ENCODE measurements at places on chromosomes 5 and 9.

DNA sequence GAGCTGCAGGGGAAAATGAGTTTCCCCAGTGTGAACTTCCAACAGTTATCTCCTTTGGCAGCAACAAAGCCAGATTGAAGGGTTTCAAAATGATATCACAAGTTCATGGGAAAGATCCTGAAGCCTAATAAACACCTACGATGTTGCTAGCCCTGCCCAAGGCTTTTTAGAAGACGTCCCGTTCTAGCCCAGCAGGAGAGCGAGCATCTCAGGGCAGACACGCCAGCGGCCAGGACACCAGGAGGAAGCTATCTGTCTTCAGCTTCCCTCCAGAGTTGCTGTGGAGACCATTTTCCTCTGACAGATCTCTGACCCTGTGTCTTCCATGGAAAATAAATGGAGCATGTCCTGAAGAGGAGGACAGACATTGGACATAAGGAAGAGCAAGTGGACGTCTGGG, 98.4 kb downstream of the FBXO38 start:
- no peak for DNase-seq

DNA sequence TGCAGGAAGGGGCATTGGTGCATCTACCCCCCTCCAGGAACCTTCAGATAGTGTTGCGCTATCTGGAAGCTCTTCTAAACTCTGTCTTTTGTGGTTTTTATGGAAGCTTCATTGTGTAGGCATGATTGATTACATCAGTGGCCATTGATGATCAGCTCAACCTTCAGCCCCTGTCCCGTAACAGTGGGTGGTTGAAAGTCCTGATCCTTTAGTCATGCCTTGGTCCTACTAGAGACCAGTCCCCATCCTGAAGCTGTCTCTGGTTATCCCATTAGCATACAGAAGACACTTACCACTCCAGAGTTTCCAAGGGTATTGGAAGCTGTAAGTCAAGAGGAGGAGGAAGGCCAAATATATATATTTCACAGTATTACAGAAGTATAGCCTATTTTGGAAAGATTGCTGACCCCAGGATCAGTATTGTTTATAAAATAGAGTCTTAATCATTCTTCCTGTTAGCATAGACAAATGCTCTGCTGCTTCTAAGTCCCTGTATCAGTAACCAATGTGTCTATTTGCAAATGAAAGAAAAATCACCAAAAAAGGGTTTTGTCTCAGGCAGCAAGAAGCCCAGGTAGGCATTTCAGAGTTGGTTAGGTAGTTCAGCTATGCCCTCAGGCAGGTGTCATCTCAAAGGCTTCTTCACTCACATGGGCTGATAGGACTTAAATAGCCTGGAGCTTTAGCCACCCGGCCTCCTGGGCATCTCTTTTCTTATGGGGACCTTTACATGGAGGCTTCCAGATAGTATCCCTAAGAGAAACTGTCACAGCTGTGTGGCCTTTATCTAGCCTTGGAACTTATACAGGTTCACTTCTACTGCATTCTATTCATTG, 41.6 kb downstream of the SPIN1 start:
- no peak for DNase-seq

DNA sequence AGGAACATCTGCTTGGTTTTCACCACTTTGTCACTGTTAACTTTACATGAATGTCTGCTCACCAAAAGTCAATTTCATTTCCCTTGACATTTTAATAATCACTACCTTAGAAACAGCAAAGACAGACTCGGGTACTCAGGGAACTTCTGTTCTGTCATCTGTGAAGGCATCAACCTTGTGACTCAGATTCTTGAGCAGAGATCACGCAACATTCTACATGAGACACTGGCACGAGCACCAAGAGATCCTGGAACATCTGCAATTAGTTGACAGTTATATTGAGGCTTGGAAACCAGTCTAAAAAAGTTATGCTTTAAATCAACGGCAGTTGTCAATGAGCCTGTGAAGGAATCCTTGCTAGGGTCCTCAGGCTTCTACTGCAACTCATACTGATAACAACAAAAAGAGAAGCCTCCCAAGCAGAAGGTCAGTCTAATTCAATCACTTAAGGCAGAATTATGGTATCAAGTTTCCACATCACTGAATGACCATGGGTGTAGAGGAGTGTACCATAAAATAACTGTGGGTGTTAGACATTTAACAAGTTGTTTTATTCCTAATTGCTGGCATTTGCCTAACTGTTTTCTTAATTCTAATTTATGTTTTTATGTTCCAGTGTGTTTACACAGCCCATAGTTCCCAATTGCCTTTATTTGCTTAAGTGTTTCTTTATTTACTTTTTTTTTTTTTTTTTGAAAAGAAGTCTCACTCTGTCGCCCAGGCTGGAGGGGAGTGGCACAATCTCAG, 3.3 kb upstream of the PBX3 start:
- no peak for DNase-seq

- DNase-seq: no peak
Measured at GRCh38 chr5:137309290-137309689, 189.8 kb downstream of the SPOCK1 start.

DNA sequence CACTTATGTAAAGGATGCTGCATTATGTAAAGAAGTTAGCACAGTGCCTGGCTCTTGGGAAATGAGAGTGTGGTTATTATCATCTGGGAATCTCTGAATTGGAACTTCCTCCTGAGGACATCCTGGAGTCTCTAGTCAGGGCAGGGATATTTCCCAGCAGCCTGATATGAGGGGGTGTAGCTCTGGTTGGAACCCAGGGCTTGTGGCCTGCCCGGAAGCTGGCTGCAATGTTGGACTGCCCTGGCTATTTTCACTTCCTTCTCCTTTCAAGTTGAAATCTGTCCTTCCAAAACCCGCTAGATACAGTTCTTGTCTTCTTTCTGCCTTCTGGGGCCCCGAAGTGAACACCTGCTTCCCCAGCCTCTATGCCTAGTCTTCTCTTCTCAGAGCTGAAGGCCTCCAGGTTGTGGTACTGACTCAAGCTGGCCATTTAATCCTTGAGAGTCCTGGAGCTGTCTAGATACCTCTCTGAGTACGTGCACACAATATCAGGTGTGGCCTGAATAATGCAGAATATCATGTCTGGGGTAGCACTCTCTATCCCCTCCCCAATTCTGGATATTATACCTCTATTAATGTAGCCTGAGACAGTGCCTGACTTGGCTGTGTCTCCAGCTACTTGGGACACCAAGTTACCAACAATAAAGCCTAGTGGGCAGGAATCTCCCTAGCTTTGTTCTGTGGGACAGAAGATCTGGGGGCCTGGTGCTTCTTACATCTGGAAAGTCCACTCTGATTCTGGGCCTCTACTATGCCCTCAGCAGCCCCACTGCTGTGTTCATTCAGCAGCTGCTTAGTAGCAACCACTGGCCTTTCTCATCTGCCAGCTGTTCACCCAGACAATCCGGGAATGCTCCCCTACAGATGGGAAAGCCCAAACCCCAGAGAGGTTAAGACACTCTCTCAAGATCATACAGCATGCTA, 45.0 kb downstream of the SLC6A7 start:
- no peak for DNase-seq

GRCh38 chr5:24512423-24512822, 132.4 kb downstream of the CDH10 start:
- DNase-seq: no peak

DNA sequence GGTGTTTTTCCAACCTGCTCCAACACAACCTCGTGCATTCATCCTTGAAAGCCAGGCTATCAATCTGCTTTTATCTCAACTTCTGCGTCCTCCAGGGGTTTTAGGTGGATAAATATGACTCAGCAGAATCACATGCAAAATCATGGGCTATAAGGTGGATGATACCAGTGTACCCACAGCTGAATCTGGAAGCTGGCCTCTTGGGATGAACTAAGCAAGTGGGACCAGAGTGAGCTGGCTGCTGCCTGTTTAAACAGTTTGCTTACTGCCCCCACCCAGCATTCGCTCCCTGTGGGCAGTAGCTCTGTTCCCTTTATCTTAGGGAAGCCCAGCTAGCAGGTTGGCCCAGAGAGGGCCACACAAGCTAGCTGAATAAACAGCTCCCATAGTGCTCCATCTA, 194.0 kb downstream of the CRB2 start:
- DNase-seq: no peak

DNA sequence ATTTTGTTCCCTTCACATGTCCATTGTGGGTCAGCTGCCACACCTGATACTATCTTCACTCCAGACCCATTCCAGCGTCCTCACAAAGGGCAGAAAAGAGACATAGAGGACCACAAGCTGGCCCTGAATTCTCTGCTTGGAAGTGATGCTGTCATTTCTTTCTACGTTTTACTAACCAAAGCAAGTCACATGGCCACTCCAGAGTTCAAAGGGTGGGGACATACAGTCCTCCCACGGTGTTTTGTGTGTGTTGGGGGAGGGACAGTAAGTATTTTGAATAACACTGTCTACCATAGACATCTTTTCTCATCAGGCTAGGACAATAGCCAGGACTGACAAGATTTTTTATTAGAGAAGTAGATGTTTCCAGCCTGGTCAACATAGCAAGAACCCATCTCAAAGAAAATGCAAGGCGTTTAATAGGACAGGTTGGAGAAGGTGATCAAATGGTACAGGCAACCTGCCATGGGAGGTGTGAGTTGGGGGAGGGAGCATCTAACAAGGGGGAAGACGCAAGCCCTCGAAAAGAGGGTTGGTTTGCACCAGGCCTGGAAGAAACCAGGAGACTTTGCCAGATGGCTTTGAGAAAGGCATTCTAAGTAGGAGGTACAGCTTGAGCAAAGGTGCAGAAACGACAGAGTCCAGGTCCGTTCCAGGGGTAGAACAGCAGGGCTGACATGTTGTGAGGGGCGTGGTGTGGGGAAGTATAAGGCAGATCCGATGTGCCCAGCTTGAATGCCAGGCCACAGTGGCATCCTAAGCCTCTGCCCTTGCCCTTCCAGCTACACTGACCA, 11.3 kb upstream of the GLIPR2 start:
- DNase-seq: no peak

- peak; percentile 79 for DNase-seq
Measured at GRCh38 chr5:150409638-150410523, 2.8 kb downstream of the CD74 start.

DNA sequence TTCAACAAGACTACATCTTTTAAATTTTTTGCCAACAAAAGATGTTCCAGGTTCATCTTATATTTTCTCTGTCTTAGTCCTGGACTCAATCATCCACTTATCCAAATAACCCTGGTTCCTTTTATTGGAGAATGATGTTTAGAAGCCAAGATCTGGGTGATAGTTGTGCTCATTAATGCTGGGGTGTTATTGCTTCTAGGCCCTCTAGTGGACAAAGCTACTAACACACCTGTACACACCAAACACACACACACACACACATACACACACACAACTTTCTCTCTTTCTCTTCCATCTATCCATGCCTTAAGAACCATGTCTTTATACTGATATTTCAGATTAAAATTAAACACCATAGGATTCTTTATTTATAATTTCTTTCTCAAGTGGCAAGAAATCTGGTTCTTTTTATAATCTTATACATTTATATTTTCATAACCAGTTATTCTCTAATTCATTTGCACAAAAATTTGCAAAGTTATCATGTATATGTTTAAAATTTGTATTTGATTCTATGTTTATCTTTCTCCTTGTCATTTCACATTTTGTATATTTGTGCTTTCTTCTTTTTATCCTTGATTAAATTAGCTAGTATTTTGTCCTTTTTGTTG, 179.1 kb upstream of the SMIM23 start:
- no peak for DNase-seq

DNA sequence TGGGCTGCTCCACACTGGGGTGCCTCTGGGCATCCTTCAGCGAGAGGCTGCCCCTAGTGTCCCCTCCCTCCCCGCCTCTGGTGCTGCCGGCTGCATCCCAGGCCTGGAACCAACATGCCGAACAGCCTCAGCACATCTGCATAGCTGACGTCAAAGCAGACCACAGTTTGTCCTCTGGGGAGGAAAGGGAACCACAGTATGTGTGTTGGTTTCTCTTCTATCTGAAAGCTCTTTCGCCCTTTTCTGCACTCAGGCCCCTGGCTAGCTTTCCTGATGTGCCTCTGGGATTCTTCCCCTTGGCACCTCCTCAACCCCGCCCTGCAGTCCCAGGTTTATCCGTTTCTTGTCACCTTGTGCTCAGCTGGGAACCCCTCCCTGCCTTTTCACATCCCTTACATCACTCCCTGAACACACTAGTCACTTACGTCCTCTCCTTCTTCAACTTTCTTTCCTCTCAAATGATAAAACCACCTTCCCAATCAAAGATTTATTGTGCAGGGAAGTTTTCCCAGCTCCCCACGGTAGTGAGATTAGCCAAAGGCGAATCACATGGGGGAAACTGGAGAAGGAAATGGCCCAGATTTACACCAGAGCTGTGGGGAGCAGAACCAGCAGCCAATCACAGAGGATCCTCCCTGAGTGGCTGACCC, 35.5 kb upstream of the B4GALT1 start:
- DNase-seq: peak; percentile 31

GRCh38 chr9:7394002-7394774, 405.4 kb downstream of the DMAC1 start:
- DNase-seq: no peak

DNA sequence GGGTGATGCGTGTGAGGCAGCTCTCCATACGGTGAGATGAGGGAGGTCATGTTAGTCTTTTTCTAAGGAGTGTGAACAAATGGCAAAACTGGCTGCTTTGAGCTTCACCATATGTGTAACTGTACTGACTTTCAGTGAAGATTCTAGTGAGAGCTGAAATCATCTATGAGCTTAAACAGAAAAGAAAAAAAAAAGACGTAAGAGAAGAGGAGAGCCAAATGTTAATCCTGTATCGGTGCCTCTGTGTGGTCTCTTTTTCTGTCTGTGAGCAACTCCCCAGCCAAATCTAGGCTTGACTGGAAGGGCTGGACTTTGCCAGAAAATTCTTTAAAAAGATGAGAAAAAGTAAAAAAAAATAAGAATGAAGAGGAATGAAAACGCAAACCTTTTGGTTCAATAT, 209.7 kb upstream of the TUT7 start:
- no peak for DNase-seq

GRCh38 chr5:61228229-61228628, 66.0 kb upstream of the SMIM15 start:
- DNase-seq: no peak

DNA sequence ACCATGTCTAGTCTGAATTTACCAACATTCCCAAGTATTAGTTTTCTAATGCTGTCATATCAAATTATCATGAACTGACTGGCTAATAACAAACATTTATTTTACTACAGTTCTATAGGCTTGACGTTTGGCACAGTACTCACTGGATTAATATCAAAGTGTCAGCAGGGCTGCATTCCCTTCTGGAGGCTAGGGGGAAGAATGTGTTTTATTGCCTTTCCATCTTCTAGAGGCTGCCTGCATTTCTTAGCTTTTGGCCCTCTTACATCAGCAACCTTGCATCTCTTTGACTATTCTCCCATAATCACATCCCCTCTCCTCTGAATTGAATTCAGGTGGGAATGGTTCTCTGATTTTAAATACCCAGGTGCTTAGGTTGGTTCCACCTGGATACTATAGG, 84.7 kb downstream of the EDIL3 start:
- no peak for DNase-seq

GRCh38 chr5:6544561-6544935, 88.3 kb downstream of the NSUN2 start:
- no peak for DNase-seq

- no peak for DNase-seq
Measured at GRCh38 chr9:76390656-76391055, 3.6 kb downstream of the RFK start.

- peak; percentile 64 for DNase-seq
Measured at GRCh38 chr9:129258124-129258822, 80.2 kb upstream of the IER5L start.
